Effector memory CD4-positive, alpha-beta T cell (primary cell): ENCODE measurements at places on chromosomes 4 and X.

DNA sequence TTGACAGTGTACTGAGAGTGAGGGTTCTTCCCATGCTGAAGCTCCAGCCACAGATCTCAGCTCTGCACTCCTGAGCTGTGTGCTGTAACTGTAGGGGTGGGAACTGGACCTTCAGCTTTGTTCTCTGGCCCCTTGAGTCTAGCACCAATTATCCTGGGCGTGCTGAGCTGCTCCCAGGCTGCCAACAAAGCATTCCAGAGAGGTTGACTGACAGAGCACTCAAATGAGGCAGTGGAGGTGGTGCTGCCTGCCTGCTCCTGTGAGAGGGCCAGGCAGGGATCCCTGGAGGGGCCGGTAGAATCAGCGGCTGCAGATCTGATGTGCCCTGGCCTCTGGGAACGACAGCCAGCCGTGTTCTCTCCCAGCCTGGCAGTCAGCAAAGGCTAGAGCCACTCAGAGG, 375.7 kb upstream of the AADAT start:
- DNase-seq: no peak

GRCh38 chr4:95516528-95517017, 32.2 kb downstream of the UNC5C start:
- DNase-seq: no peak

DNA sequence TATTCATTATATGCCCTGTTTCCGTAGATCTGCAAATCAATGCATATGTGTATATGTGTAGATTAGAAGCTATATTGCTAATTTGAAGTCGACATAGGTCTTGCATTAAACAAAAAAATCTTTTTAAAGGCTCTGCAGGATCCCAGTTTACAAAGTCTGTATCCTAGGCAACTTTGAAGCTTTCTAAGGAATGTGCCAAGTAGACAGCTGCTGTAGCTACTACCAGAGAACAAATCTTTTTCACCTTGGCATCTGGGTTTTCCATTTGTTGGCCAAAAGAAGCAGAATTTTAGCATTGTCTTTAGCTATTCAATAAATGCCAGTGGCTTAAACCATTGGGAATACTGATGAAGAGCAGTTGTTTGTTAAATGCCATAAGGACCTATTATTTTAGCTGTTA, 88.0 kb downstream of the NAA11 start:
- DNase-seq: no peak

DNA sequence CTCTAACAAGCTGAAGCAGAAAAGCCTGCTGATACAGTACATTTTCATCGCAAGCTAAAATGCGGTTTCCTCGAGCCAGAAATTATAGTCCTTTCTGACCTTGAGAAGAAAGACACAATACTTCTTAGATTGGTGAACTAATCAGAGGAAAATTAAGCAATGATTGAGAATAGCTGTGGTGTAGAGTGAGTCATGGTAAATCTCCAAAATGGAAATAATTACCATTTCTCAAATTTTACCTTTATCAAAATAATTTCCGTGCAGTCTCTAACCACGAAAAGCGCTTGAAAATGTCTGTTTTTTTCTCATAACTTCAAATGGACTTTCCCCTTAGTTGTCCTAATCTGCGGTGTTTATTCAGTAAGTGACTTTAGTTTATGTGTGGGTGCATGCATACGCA, 190.2 kb downstream of the CPE start:
- DNase-seq: no peak

GRCh38 chrX:147626605-147627004, 285.1 kb upstream of the FMR1 start:
- no peak for DNase-seq

DNA sequence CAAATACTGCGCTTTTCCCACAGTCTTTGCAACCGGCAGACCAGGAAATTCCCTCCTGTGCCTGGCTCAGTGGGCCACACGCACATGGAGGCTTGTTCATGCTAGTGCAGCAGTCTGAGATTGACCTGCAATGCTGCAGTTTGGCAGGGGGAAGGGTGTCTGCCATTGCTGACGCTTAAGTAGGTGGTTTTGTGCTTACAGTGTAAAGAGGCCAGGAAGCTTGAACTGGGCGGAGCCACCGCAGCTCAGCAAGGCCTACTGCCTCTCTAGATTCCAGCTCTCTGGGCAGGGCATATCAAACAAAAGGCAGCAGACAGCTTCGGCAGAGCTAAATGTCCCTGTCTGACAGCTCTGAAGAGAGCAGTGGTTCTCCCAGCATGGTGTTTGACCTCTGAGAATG, 390.5 kb upstream of the TECRL start:
- DNase-seq: no peak

- no peak for DNase-seq
These were observed 722 bp upstream of the NBDY start for GRCh38 chrX:56728321-56728720.

GRCh38 chr4:104418286-104418685, 76.4 kb downstream of the CXXC4 start:
- DNase-seq: no peak

DNA sequence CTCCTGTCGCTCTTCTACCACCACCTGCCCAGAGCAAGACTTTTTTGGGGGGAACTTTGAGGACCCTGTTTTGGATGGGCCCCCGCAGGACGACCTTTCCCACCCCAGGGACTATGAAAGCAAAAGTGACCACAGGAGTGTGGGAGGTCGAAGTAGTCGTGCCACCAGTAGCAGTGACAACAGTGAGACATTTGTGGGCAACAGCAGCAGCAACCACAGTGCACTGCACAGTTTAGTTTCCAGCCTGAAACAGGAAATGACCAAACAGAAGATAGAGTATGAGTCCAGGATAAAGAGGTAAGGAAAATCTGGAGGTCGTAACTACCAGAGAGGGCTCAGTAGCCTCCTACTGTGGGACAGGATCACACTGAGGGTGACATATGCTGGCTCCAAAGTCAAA, 364.5 kb downstream of the MAPK10 start:
- DNase-seq: no peak

- DNase-seq: no peak
These were observed 119.8 kb downstream of the DCK start for GRCh38 chr4:71113294-71113693.

DNA sequence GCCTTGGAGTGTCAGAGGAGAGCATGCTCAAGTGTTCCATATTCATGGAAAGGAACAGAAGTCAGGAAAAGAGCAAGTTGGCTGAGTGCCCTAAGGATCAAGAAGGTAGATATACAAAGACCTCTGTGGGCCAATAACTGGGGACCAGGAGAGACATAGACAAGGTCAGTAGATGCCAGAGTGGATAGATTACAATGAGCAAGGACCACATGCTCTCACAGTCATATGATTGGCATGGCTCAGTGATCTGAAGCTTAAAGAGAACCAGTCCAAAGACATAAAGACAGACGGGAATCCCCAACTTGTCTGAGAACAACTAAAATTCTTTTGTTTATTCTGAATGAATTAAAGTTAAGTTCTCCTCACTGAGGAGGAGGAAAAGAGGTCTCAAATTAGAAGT, 289.7 kb downstream of the HS3ST1 start:
- no peak for DNase-seq
